Adrenal gland (tissue), 19 donors: ENCODE measurements at places on chromosomes 13 and 19. TPM values are rescaled to one million over a fixed set of nuclear protein-coding genes. Genes with fewer than 3 reads are reported as not detected.
A peak's percentile ranks its signal among the peaks of the same experiment; 100 is the strongest.

GRCh38 chr19:19269952-19270694 lies 3.0 kb downstream of the TM6SF2 start:
- no peaks in the 10 kb centered on the region for H3K36me3 ChIP-seq
- no peaks in the 10 kb centered on the region for H3K4me1 ChIP-seq
- H3K27ac ChIP-seq: no peak overlapping the region
- no peaks in the 10 kb centered on the region for H3K27me3 ChIP-seq

DNA sequence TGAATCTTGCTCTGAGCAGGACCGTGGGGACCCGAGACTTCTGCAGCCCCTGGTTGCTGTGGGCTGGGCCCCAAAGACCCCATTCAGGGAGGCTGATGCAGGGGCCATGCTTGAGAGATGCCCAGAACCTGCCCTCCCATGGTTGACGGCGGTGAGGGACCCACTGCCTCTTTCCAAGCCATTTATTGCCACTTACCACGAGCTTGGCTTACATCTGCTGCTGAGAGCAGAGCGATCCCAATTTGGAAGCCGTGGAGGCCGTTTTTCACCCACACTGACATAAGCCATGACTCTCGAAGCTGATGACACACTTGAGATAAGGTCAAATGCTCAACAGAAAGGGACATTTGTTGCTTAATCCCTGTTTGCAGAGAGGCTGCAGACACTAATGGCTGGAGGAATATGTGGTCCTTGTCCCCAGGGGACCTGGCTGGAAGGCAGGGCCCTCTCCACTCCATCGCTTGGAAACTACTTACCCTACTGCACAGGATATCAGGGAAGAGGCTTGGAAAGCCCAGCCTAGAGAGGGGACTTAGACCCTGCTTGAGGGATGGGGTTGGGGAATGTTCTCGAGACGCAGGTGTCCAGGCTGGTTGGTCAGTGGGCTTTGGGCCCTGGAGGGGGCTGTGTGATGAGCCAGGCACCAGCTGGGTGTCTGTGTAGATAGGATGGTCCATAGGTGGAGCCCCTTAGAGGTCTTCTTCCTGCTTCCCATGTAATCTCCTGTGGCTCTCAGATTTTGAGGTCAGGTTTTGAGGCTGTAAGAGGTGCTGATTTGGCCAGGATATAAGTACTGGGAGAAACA lies 15.3 kb downstream of the ZNF536 start:
- no peaks in the 10 kb centered on the region for H3K4me1 ChIP-seq
- H3K4me3 ChIP-seq: no peak overlapping the region
- DNase-seq: peak; percentile 71
- H3K27me3 ChIP-seq: no peaks in the 10 kb centered on the region

DNA sequence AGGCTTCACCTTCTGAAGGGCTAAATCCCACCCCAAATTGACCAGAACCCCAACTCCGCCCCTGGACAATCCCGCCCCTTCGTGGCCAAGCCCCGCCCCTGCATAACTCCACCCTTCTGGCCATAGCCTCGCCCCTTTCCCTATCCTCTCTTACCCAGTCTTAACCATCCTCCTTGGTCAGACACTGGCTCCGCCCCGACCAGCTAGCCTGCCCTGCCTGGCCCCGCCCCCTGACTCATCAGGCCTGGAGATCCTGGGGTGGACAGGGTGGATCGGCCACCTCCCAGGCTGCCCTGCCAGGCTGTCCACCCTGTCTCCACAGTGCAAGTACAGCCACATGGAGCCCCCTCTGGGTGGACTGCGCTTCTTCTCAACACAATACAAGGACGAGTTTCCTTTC lies 8.0 kb upstream of the ZNF358 start:
- H3K4me1 ChIP-seq: peaks cover 11% of the 10 kb centered on the region
- H3K27me3 ChIP-seq: no peaks in the 10 kb centered on the region
- H3K4me3 ChIP-seq: no peak overlapping the region

DNA sequence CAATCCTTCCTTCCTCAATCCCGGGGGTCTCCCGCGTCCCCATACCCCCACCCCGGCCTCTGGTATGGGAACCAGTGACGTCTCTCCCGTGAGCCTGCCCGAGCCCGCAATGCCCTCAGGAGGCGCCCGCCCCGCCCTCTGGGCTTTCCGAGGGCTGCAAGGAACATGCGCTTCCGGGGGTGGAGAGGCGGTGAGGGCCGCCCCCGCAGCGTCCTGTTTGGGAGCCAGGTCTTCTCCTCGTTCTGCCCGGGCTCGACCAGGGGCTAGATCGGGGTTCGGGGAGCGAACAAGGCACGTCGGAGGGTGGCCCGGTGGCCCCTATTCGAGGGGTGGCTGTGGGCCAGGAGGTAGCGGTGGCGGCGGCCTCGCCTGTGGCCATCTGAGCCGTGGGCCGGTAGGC lies 6.6 kb upstream of the TEX101 start:
- H3K36me3 ChIP-seq: no peaks in the 10 kb centered on the region
- no peaks in the 10 kb centered on the region for H3K4me1 ChIP-seq
- H3K27ac ChIP-seq: no peak overlapping the region
- no peaks in the 10 kb centered on the region for H3K27me3 ChIP-seq

- H3K4me1 ChIP-seq: no peaks in the 10 kb centered on the region
- no peaks in the 10 kb centered on the region for H3K36me3 ChIP-seq
- no peak overlapping the region for H3K4me3 ChIP-seq
- no peak for DNase-seq
Observed at GRCh38 chr13:52399708-52400107, 6.3 kb downstream of the THSD1 start.

GRCh38 chr19:27972291-27973040 lies 1240.5 kb downstream of the UQCRFS1 start:
- no peak overlapping the region for H3K27ac ChIP-seq
- no peaks in the 10 kb centered on the region for H3K36me3 ChIP-seq
- no peaks in the 10 kb centered on the region for H3K4me1 ChIP-seq
- no peak overlapping the region for H3K4me3 ChIP-seq
- H3K27me3 ChIP-seq: no peaks in the 10 kb centered on the region

GRCh38 chr19:30444253-30444671 lies 72.1 kb downstream of the ZNF536 start:
- no peaks in the 10 kb centered on the region for H3K27me3 ChIP-seq
- H3K4me1 ChIP-seq: peaks cover 1% of the 10 kb centered on the region
- H3K36me3 ChIP-seq: no peaks in the 10 kb centered on the region
- no peak for DNase-seq

GRCh38 chr19:30523791-30524190 lies 151.6 kb downstream of the ZNF536 start:
- H3K36me3 ChIP-seq: no peaks in the 10 kb centered on the region
- no peak overlapping the region for H3K4me3 ChIP-seq
- H3K27ac ChIP-seq: no peak overlapping the region
- no peak for DNase-seq
- no peaks in the 10 kb centered on the region for H3K27me3 ChIP-seq
- no peaks in the 10 kb centered on the region for H3K4me1 ChIP-seq

DNA sequence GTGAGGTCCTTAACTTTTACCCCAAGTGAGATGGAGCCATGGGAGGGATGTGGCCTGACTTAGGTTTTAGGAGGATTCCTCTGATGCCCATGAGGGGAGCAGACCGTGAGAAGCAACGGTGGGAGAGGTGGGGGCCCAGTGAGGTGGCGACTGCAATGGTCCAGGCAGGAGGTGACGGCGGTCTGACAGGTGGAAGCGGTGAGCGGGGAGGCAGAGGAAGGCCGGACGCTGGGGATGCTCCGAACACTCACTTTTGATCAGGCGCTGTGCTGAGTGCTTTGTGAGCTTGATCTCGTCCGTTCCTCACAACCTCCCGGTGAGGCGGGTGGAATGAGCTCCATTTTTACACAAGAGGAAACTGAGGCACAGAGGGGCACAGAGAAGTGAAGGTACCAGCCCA lies 11.6 kb downstream of the NOVA2 start:
- no peaks in the 10 kb centered on the region for H3K36me3 ChIP-seq
- no peak overlapping the region for H3K27ac ChIP-seq
- no peak for DNase-seq
- H3K4me1 ChIP-seq: no peaks in the 10 kb centered on the region
- peaks cover 4% of the 10 kb centered on the region for H3K27me3 ChIP-seq

- H3K4me1 ChIP-seq: no peaks in the 10 kb centered on the region
- no peak overlapping the region for H3K27ac ChIP-seq
- H3K4me3 ChIP-seq: no peak overlapping the region
- no peak for DNase-seq
- no peaks in the 10 kb centered on the region for H3K27me3 ChIP-seq
Observed at GRCh38 chr13:84132491-84132890, 250.2 kb upstream of the SLITRK1 start.

- no peaks in the 10 kb centered on the region for H3K27me3 ChIP-seq
- no peaks in the 10 kb centered on the region for H3K36me3 ChIP-seq
- H3K4me1 ChIP-seq: no peaks in the 10 kb centered on the region
- DNase-seq: no peak
- no peak overlapping the region for H3K27ac ChIP-seq
- no peak overlapping the region for H3K4me3 ChIP-seq
Observed at GRCh38 chr13:27077451-27077850, 94.2 kb downstream of the USP12 start.

GRCh38 chr19:51799034-51799773 lies 4.2 kb downstream of the FPR3 start:
- H3K4me3 ChIP-seq: no peak overlapping the region
- DNase-seq: peak; percentile 97
- H3K36me3 ChIP-seq: no peaks in the 10 kb centered on the region
- peak overlapping the region; percentile 79 for H3K27ac ChIP-seq

- no peak overlapping the region for H3K4me3 ChIP-seq
- H3K4me1 ChIP-seq: no peaks in the 10 kb centered on the region
- no peak overlapping the region for H3K27ac ChIP-seq
- no peaks in the 10 kb centered on the region for H3K27me3 ChIP-seq
- no peaks in the 10 kb centered on the region for H3K36me3 ChIP-seq
Observed at GRCh38 chr19:33273881-33274662, 28.3 kb downstream of the CEBPA start.

DNA sequence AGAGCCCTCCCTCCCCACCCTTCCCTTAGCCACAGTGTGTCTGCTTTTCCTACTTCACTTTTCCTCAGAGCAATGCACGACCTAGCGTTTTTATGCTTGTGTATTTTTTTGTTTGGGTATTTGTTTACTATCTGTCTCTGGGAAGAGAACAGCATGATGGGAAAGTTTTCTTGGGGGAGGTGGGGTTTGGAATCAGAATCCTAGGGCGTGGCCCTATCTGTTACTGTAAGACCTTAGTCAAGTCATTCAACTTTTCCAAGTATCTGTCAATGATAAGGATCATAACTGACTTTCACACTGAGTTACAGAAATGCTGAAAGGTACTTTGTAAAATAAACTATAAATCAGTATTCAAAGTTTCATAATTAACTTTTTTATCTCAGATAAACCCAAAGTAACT lies 146.3 kb upstream of the WASF3 start:
- no peaks in the 10 kb centered on the region for H3K4me1 ChIP-seq
- no peaks in the 10 kb centered on the region for H3K36me3 ChIP-seq
- H3K27ac ChIP-seq: no peak overlapping the region
- no peak for DNase-seq

- no peaks in the 10 kb centered on the region for H3K36me3 ChIP-seq
- peak overlapping the region; percentile 57 for H3K27ac ChIP-seq
- peak; percentile 44 for DNase-seq
- peaks cover 24% of the 10 kb centered on the region for H3K4me1 ChIP-seq
- no peaks in the 10 kb centered on the region for H3K27me3 ChIP-seq
Observed at GRCh38 chr19:43763473-43763939, 8.7 kb upstream of the SMG9 start.

GRCh38 chr13:38528986-38529385 lies 157.9 kb upstream of the FREM2 start:
- no peak overlapping the region for H3K4me3 ChIP-seq
- H3K27ac ChIP-seq: no peak overlapping the region
- H3K27me3 ChIP-seq: no peaks in the 10 kb centered on the region
- H3K4me1 ChIP-seq: no peaks in the 10 kb centered on the region
- no peaks in the 10 kb centered on the region for H3K36me3 ChIP-seq
- no peak for DNase-seq

- no peak for DNase-seq
- no peaks in the 10 kb centered on the region for H3K27me3 ChIP-seq
- no peaks in the 10 kb centered on the region for H3K36me3 ChIP-seq
- no peak overlapping the region for H3K27ac ChIP-seq
Observed at GRCh38 chr13:42832341-42833096, 51.1 kb downstream of the FAM216B start.

CYSLTR2 gene
- total RNA-seq: 19.1 TPM

AMER2 gene
- not detected for total RNA-seq

ZNF470 gene
- 6.0 TPM for total RNA-seq

URAD gene
- total RNA-seq: not detected

PLIN4 gene
- 3.4 TPM for total RNA-seq

PSG5 gene
- total RNA-seq: not detected

LRFN3 gene
- total RNA-seq: 17.3 TPM
